ENCODE measurements at places on chromosomes 1 and 21.

DNA sequence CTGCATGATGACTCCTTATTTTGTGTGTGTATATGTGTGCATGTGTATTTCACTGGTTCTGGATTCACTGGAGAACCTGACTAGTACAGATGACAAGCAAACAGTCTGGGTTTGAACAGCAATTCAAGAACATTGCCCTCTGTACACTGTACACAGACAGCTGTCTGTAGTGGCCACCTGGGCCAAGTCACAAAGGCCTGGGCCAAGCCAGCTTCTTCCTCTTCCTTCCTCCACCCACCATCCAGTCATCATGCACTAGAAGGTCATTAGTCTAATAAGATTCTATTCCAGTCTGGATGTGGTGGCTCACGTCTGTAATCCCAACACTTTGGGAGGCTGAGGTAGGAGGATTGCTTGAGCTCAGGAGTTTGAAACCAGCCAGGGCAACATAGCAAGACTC is 155.9 kb downstream of the ELAVL4 start:
- DNase-seq: no peak

DNA sequence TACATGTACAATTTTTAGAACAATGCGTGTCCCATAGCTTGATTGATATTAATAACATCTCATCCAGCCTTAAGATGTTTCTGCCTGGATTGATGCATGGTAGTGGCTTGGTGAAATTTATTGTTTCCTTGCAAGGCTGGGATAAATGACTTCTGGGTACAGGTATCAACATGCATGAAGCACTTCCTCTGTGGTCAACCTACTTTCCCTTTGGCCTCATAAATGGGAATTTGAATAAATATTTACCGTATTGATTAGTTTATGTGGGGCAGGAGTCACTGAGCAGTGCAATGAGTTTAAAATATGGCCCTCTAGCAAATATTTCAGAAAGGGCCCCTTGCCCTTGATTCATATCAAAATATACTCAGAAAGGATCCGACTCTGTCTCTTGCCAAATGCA is 83.9 kb upstream of the KCNE2 start:
- DNase-seq: no peak

DNA sequence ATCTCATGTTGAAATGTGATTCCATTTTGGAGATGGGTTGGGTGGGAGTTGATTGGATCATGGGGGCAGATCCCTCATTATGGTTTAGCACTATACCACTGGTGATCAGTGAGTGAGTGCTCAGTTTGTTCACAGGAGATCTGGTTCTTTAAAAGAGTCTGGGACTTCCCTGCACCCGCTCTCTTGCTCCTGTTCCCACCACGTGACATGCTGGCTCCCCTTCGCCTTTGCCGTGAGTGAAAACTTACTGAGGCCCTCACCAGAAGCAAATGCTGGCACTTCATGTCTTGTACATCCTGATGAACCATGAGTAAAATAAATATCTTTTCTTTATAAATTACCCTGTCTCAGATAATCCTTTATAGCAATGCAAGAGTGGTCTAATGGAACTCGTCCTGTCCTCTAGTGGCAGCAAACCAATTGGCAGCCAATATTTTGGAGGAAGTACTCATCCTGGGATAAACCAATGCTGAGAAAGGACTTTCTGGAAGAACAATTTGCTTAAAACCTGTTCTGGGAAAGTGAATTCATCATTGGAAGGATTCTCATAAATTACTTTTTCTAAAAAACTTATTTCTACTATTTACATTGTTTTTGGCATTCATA is 27.8 kb upstream of the CYP4A11 start:
- no peak for DNase-seq

DNA sequence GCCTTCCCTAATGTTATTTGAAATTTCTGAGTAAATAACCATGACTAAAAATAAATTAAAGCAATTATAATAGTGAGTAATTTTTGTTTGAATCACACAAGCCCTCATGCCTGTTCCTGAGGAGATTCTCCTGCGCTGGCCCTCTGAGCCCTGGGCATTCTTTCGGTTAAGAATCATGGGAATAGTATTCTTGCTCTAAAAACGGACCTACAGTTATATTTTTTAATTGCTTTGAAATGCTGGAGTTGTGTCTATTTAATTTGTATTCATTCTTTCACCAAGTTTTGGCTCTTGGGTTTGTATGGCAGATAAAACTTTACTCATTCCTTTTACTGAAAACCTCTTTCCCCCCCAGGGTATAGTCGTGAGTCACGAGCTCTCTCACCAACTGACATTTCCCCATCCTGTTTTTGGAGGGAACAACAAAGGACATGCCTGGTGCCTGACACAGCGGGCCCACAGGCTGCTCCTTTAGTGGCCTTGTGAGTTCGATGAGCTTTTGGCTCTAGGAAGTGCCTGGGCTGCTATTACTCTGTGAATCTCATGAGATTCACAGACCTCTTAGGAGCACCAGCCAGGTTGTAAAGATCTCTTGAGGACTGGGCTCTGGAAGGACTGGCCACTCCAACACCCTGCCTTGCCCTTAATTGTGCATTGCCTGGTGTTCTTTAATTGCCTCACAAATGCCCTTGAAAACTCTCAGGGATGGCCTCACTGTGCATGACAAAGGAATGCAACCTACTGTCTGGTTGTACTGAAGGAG is 58.6 kb downstream of the DDR2 start:
- no peak for DNase-seq

DNA sequence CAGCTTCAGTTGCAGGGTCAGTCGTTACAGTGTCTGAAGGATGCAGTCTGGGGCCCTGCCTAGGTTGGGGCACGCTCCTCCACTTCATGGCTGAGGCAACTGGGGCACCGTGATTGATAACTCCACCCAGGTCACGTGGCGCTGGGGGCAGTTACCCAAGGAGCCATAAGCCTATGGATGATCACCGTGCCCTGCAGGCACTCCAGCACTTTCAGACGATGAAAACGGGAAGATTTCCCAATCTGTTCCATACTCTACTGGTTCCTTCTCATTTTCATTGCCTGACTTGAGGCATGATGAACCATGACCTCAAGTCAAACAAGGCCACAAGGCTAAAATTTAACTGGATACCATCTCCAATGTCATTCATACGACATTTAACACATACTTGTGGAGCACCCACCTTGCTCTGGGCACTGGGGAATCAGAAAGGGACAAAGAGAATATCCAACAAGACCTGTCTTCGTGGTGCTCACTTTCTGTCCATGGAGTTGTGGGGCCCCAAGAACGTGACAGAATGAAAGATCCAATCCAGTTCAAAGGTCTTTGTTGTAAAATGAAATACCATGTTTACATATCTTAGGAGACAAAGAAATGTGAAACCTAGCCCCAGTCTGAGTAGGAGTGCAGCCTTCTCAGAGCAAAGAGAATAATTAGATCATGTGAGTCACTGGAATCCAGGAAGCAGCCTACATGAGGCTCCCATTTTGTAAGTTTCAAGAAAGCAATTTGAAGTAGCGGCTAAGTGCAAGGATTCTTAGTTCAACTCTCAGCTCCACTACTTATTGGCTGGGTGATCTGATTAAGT is 39.4 kb upstream of the SPOCD1 start:
- DNase-seq: no peak

DNA sequence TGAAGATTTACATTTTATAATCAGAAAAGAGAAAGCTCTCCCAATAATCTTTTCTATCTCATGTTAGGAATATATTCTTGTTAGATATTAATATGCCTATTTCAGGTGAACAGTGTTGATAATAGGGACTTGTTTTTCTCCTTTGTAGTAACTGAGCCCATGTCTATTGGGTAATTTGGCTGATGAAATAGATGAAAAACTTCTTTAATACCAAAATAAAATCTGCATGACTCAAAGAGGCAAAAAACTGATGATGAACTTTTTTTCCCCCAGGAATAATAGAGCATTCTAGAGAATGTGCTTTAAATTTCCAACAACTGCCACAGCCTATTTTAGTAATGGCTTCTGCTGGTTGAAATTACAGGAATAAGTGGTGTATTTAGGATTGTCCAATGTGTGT is 178.9 kb upstream of the GREM2 start:
- no peak for DNase-seq

GRCh38 chr1:151905070-151905442 is 4.3 kb downstream of the THEM4 start:
- DNase-seq: no peak

GRCh38 chr1:156677616-156678596 is 699 bp upstream of the NES start:
- DNase-seq: peak; percentile 70

DNA sequence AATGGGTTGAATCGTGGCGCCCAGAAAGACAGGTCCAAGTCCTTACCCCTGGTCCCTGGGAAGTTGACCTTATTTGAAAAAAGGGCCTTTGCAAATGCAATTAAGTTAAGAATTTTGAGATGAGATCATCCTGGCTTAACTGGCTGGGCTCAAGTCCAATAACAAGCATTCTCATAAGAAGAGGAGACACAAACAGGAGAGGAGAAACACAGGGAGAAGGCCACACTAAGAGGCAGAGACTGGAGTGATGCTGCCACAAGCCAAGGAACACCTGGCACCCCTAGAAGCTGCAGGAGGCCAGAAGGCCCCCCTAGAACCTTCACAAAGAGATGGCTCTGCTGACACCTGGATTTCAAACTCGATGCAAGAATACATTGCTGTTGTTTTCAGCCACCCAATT is 44.6 kb downstream of the PDPN start:
- no peak for DNase-seq
